Sigmoid colon (tissue), 7 donors: ENCODE measurements at places on chromosomes 4 and X. TPM values are rescaled to one million over a fixed set of nuclear protein-coding genes. Genes with fewer than 3 reads are reported as not detected.
A peak's percentile ranks its signal among the peaks of the same experiment; 100 is the strongest.

Gene EMCN
- total RNA-seq = 14.7 TPM

Gene CYLC1
- not detected for total RNA-seq

Gene TEC
- total RNA-seq = 1.1 TPM

Gene FMR1NB
- total RNA-seq = not detected

Gene TMSB15B
- total RNA-seq = 10.5 TPM

Gene HAND2
- 183 TPM for total RNA-seq

Gene ATP7A
- total RNA-seq = 9.0 TPM

GRCh38 chr4:118718511-118719170 is 33.4 kb downstream of the METTL14 start:
- no peak for DNase-seq
- no peaks in the 10 kb centered on the region for H3K36me3 ChIP-seq
- H3K4me1 ChIP-seq = no peaks in the 10 kb centered on the region
- no peak overlapping the region for H3K27ac ChIP-seq
- H3K4me3 ChIP-seq = no peak overlapping the region

DNA sequence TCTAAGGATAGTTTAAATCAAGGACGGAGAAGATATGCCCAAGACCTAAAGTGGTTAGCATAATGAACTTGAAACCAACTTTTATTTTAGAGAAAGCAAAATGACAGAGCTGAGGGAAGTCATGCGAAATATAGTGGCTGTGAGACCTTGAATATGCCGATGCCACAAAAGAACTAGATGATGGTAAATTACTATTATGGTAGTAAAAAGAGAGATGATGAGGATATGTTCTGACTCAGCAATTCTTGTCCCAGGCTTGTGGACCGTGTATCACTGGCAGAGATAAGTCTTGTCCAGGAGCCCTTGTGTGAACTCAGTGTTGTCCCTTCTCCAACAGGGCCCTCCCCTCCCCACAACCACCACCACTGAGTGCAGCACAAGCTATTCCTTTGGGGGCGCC is 1605.6 kb upstream of the TENM3 start:
- H3K4me1 ChIP-seq = no peaks in the 10 kb centered on the region
- no peak overlapping the region for H3K4me3 ChIP-seq
- H3K27ac ChIP-seq = no peak overlapping the region
- no peak for DNase-seq

GRCh38 chrX:85499400-85499799 is 119.9 kb upstream of the POF1B start:
- H3K36me3 ChIP-seq = no peaks in the 10 kb centered on the region
- H3K27me3 ChIP-seq = no peaks in the 10 kb centered on the region
- no peaks in the 10 kb centered on the region for H3K4me1 ChIP-seq
- no peak for DNase-seq

DNA sequence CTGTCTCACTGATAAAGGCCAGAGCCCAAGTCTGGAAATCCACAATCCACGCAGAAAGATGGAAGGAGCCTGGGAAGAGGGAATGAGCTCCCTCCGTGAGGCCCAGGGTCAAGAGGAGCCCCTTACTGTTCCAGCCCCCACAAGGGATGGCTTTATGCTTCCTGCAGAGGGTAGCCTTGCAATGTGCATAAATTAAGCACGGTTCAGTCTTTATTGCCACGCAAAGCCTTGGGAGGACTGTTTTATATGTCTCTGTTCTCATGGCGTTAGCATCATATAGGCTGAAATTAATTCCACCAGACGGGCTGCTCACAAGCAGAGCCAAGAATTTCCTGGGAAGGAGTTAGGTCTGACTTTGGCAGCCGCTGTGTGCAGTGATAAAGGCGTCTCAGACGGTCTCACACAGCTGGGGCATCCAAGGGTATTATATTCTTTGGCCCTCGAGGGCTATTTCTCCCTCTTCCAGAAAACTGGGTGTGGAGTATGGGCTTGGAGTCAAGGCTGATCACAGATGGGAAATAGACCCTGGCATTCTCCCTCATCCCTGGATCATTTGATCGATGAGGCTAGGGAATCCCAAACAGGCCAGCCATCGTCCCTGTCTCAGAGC is 38.5 kb downstream of the CYTL1 start:
- H3K36me3 ChIP-seq = no peaks in the 10 kb centered on the region
- H3K27me3 ChIP-seq = no peaks in the 10 kb centered on the region
- H3K27ac ChIP-seq = no peak overlapping the region
- no peak overlapping the region for H3K4me3 ChIP-seq
- H3K4me1 ChIP-seq = peaks cover 10% of the 10 kb centered on the region

DNA sequence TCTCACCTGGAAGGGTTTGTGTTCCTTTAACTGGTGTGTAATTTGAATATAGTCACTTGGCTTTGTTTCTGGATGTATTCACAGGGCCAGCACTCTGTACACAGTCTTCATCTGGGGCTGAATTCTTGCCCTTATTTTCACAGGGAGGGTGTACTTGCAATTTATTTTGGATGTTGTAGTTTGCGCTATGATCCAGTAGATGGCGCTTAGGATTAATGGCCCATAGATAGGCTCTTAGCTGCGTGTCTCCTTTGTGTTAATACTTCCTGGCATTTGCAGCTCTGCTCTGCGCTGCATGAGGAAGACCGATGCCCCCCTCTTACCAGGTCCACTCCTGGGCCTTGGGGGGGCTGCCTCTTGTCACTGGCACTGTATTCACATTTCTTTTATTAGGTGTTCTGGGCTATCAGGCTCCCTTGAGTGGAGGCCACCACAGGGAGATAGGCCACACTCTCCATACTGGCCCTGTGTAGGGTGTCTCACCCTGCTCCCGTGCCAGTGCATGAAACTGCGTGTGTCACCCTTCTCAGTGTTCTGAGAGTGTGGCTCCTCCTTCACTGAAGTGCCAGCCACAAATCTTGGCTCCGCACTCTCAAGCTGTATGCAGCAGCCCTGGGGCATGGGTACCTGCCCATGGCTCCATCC is 562.2 kb downstream of the ZIC3 start:
- no peaks in the 10 kb centered on the region for H3K4me1 ChIP-seq
- H3K4me3 ChIP-seq = no peak overlapping the region
- no peaks in the 10 kb centered on the region for H3K36me3 ChIP-seq
- no peak overlapping the region for H3K27ac ChIP-seq

GRCh38 chr4:76090241-76090691 is 15.8 kb downstream of the ART3 start:
- H3K4me1 ChIP-seq = peaks cover 5% of the 10 kb centered on the region
- H3K4me3 ChIP-seq = no peak overlapping the region
- no peaks in the 10 kb centered on the region for H3K36me3 ChIP-seq
- DNase-seq = no peak
- H3K27me3 ChIP-seq = no peaks in the 10 kb centered on the region

GRCh38 chr4:97670703-97671269 is 472.5 kb downstream of the STPG2 start:
- no peak for DNase-seq
- no peak overlapping the region for H3K4me3 ChIP-seq
- no peak overlapping the region for H3K27ac ChIP-seq
- H3K4me1 ChIP-seq = no peaks in the 10 kb centered on the region
- no peaks in the 10 kb centered on the region for H3K27me3 ChIP-seq

GRCh38 chrX:56744996-56745395 is 16.0 kb downstream of the NBDY start:
- H3K4me3 ChIP-seq = no peak overlapping the region
- H3K36me3 ChIP-seq = no peaks in the 10 kb centered on the region
- no peaks in the 10 kb centered on the region for H3K27me3 ChIP-seq
- DNase-seq = no peak

DNA sequence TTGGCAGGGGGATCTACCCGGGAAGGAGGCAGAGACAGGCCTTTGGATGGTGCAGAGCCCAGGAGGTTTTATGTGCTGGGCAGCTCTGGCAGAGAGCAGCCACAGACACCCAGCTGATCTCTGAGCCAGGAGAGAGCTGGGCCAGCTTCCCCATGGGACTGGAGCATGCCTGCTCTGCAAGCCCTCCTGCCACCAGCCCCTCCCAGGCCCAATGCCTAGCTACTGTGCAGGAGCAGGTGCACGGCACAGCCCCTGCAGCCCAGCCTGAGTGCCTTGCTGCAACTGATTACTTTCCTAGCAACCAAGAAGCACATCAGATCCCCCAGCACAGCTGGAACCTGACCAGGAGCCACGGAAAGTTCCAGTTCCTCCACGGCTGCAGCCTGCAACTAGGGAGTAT is 57.8 kb upstream of the BEND2 start:
- no peaks in the 10 kb centered on the region for H3K4me1 ChIP-seq
- H3K4me3 ChIP-seq = no peak overlapping the region
- no peaks in the 10 kb centered on the region for H3K27me3 ChIP-seq
- H3K27ac ChIP-seq = no peak overlapping the region

GRCh38 chrX:148632444-148632843 is 132.0 kb downstream of the AFF2 start:
- no peak overlapping the region for H3K27ac ChIP-seq
- no peaks in the 10 kb centered on the region for H3K4me1 ChIP-seq
- H3K4me3 ChIP-seq = no peak overlapping the region
- no peaks in the 10 kb centered on the region for H3K27me3 ChIP-seq
- no peaks in the 10 kb centered on the region for H3K36me3 ChIP-seq

- H3K27me3 ChIP-seq = no peaks in the 10 kb centered on the region
- DNase-seq = no peak
- no peak overlapping the region for H3K27ac ChIP-seq
- no peak overlapping the region for H3K4me3 ChIP-seq
- peaks cover 1% of the 10 kb centered on the region for H3K4me1 ChIP-seq
- no peaks in the 10 kb centered on the region for H3K36me3 ChIP-seq
Measured at GRCh38 chrX:15786915-15787314, 3.4 kb upstream of the ZRSR2 start.

- H3K27me3 ChIP-seq = no peaks in the 10 kb centered on the region
- no peak overlapping the region for H3K27ac ChIP-seq
- no peaks in the 10 kb centered on the region for H3K4me1 ChIP-seq
- H3K4me3 ChIP-seq = no peak overlapping the region
- no peaks in the 10 kb centered on the region for H3K36me3 ChIP-seq
Measured at GRCh38 chrX:38052096-38052495, 45.7 kb downstream of the SYTL5 start.

GRCh38 chrX:47247206-47247998 is 14.6 kb downstream of the USP11 start:
- no peak overlapping the region for H3K27ac ChIP-seq
- H3K27me3 ChIP-seq = no peaks in the 10 kb centered on the region
- H3K4me3 ChIP-seq = no peak overlapping the region
- peak; percentile 57 for DNase-seq
- no peaks in the 10 kb centered on the region for H3K36me3 ChIP-seq
- no peaks in the 10 kb centered on the region for H3K4me1 ChIP-seq

- no peaks in the 10 kb centered on the region for H3K27me3 ChIP-seq
- H3K4me3 ChIP-seq = no peak overlapping the region
- no peak for DNase-seq
- H3K36me3 ChIP-seq = no peaks in the 10 kb centered on the region
- H3K27ac ChIP-seq = no peak overlapping the region
Measured at GRCh38 chr4:70737006-70737405, 15.2 kb downstream of the RUFY3 start.
